ENCODE measurements at places on chromosomes 3 and 15.
A peak's percentile ranks its signal among the peaks of the same experiment; 100 is the strongest.

DNA sequence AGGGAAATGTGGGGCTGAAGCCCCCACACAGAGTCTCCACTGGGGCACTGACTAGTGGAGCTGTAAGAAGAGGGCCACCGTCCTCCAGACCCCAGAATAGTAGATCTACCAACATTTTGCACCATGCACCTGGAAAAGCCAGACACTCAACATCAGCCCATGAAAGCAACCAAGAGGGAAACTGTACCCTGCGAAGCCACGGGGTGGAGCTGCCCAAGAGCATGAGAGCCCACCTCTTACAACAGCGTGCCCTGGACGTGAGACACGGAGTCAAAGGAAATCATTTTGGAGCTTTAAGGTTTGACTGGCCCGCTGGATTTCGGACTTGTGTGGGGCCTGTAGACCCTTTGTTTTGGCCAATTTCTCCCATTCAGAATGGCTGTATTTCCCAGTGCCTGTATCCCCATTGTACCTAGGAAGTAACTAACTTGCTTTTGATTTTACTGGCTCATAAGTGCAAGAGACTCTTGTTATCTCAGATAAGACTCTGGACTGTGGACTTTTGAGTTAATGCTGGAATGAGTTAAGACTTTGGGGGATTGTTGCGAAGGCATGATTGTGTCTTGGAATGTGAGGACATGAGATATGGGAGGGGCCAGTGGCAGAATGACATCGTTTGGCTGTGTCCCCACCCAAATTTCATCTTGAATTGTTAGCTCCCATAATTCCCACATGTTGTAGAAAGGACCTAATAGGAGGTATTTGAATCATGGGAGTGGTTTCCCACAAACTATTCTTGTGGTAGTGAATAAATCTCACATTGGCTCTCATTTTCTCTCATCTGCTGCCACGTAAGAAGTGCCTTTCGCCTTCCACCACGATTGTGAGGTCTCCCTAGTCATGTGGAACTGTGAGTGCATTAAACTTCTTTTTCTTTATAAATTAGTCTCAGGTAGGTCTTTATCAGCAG, 105.8 kb downstream of the CBLB start:
- no peak for DNase-seq

- DNase-seq = peak; percentile 86
Observed at GRCh38 chr15:31265871-31266711, 60.5 kb upstream of the KLF13 start.

DNA sequence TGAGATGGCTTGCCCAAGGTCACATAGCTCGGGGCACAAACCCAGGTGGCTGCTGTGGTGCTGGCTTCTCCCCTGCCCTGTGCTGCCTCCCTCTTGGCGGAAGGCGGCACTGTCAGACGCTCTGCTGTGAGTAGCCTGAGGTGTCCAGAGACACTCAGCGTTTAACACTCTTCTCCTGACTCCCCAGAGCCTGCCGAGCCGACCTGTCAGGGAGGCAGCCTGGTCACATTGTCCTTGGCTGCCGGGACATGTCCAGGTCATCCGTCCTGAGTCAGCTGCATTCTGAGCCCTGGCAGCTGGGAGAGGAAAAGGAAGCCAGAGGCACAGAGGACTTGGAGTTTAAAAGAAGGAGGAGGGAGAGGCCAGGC, 4.7 kb downstream of the LMAN1L start:
- DNase-seq = no peak

DNA sequence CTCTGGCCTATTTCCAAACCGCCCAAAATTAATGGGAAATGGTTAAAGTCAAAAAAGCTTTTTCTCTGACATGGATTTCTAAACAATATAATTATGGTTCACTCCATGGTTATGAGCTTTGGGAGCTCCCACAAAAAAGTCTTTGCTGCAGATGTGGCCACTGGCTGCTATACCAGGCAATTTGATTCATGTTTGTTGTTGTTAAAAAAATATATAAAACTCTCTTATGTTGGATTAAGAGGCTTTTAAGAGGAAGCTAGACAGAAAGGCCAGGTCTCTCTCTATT, 258.6 kb downstream of the TIGIT start:
- DNase-seq = no peak

GRCh38 chr3:154510780-154511179, 80.8 kb upstream of the GPR149 start:
- DNase-seq = no peak

DNA sequence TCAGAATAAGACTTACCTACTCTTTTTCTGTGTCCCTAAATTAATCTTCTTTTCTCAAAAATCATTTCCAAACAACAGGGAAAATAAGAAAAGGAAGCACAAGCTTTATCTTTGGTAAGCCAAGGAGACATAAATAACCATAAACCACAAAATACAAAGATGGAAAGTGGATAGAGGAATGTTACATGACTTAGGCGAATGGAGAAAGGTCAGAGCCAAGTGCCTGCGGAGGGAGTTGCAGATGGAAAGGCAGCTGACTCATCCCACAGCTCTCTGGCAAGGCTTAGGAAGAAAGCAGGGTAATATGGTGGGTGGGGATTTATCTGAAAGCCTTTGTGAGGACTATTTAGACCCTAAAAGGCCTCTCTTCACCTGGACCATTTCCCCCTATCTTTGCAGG, 72.8 kb downstream of the GALK2 start:
- no peak for DNase-seq

DNA sequence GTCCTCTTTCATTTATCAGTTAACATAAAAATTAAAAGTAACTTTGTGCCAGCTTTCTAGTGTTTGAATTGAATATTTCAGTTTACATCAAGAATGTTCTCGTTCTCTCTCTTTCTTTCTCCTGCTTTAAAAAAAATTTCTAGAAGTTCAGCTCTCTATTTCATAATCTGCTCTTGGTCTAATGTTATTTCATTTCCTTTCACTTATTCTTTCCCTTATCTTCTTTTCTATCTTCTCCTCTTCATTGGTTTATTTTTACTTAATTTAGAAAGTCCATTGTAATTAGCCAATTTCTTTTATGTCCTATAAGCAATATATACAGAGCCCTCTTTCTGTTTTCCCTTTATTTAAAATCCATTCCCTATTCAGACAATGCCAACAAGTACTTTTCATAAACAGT, 44.6 kb downstream of the CCDC54 start:
- no peak for DNase-seq

- no peak for DNase-seq
Observed at GRCh38 chr15:74608786-74609185, 6.8 kb upstream of the CLK3 start.

DNA sequence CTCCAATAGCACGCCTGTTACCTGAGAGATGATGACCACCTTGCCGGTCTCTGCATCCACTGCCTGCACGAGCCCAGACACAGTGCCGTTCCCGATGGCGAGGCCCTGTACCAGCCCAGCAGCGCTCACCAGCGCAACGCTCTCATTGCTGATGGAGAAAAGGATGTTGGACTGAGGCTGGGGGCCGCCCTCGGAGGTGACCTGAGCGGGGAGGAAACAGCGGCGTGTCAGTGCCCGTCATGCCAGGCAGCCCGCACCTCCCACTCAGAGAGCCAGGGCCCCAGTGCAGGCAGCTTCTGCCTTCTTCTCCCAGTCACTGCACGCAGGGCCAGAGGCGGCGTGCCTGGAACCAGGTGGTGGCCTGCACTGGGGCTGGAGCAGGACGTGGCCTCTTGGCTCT, 80.3 kb downstream of the NUP210 start:
- DNase-seq = no peak

- DNase-seq = no peak
Observed at GRCh38 chr15:70494852-70495571, 268.3 kb downstream of the UACA start.

GRCh38 chr3:124576565-124577493, 153.4 kb upstream of the UMPS start:
- DNase-seq = peak; percentile 30

DNA sequence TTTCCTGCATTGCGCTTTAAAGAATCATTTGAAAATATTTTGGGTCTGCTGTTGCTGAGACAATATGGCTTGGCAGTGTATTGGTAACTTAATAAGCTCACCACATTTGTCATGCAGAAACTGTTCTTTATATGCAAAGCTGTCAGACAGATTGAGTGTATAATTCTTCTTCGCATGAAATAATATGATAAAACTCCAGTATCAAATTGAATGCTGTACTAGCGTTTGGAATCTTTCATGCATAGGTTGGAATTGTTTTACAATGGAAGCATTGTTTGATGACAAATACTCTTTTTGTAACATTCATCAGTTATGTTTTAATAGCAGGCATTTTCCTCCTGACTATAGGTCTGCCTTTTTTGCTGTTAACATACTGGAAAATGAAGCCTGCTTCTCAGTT, 53.8 kb downstream of the RBMS3 start:
- no peak for DNase-seq
